Right ventricle myocardium superior (tissue), 1 donor: ENCODE measurements at places on chromosomes 7 and 10. TPM values are rescaled to one million over a fixed set of nuclear protein-coding genes. Genes with fewer than 3 reads are reported as not detected.
A peak's percentile ranks its signal among the peaks of the same experiment; 100 is the strongest.

DNA sequence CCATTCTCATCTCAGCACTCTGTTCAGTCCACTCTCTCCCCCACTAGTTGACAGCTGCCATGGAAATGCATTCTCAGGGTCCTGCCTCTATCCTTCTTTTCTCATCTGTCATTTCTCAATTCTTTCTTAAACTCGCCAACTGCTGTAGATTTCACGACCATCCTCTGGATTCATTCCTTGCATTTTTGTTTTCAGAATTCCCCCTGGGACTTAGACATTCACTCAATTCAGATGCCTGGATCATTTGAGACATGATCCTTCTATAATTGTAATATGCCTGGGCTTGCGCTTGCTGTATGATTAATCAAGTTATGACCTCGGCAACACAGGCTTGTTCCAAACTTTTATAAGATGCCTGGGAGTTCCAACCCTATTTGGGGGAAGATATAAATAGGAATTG lies 104.5 kb downstream of the RAB11FIP2 start:
- no peak for DNase-seq

DNA sequence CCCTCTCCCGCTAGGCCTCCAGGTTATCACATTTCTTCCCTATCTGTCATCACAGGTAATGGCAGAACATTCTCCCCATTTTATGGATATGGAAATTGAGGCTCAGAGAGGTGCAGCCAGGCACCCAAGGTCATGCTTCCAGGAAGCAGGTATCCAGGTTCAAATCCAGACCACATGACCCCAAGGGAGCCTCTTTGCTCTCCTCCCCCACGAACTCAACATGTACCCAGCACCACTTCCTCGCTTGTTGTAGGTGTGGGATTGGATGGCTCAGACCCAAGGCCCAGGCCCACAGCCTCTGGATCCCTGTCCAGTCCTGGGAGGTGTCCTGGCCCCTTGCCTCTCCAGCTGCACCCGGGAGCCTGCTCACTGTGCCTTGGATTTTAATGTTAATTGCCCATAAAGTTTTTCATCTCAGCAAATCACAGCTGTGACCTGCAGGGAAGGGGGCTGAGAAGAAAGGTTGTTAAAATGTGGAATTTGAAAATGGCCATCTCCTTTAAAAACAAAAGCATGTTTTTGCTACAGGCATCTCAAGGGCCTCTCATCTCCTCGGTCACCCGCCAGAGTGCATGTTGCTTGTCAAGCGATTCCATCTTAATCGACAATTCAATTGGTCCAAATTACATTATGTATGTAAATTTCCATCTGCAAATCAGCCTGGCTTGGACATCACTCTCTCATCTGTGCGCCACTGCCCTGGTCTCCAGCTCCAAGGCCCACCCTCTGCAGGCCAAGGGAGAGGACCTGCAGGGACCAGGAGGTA lies 205.4 kb upstream of the ZMIZ1 start:
- DNase-seq, result no peak

- no peak for DNase-seq
These were observed 47.0 kb downstream of the CDH23 start for GRCh38 chr10:71443676-71444075.

DNA sequence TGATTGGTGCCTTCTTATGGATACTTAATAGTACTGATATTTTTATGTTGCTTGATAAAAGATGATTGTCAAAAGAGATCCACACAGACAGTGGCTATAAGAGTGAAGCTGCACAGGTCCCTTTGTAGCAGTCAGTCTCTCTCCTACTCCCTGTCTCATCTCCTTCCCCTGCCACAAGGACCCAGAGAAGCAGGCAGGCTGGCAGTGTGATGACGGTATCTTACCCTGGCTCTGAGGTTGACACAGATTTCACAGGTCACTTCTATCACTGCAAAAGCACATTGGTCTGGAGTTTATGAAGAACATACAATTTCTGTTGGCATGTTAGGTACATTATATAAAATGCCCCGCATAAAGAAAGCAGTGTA lies 64.4 kb upstream of the AHR start:
- no peak for DNase-seq

- DNase-seq, result no peak
These were observed 13.7 kb upstream of the GFRA1 start for GRCh38 chr10:116286626-116287200.

DNA sequence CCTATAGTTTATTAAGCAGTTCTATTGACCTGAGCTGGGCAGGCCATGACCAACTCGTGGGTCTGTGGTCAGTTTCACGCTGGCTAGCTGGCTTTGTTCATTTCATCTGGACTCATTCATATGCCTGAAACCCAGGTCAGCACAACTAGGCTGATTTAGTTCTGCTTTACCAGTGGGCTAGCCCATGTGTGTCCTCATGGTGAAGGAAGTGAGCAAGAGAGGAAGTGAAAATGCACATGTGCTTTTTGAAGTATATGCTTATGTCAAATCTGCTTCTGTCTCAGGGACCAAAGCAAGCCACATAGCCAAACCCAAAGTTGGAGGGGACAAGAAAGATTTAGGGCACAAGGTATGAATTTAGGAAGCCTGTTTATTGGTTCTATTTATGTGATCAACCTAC lies 154.5 kb downstream of the RNF133 start:
- no peak for DNase-seq

DNA sequence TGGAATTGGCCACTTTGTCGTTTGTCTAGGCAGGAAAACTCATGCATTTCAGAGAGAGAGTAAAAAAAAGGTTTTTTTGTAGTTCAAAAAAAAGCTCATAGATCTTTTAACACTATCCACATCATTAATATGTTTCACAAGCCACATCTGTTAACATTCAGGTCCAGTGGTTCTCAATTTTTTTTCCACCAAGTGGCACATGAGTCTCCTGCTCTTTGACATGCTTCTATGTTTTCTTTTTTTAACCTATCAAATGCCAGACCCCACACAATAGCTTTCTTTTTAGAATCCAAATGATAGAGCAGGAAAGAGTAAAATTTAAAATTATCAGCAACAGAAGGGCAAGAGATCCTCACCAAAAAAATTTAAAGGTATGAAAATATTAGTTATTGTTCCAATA lies 20.3 kb downstream of the NOD1 start:
- DNase-seq, result no peak

- no peak for DNase-seq
These were observed 13.8 kb downstream of the SUFU start for GRCh38 chr10:102517553-102517952.

GRCh38 chr7:48141521-48141920 lies 29.7 kb upstream of the ABCA13 start:
- no peak for DNase-seq

- no peak for DNase-seq
These were observed 24.2 kb downstream of the IFIT3 start for GRCh38 chr10:89351780-89352597.

GRCh38 chr10:75358132-75358531 lies 43.4 kb downstream of the ZNF503 start:
- DNase-seq, result no peak

DNA sequence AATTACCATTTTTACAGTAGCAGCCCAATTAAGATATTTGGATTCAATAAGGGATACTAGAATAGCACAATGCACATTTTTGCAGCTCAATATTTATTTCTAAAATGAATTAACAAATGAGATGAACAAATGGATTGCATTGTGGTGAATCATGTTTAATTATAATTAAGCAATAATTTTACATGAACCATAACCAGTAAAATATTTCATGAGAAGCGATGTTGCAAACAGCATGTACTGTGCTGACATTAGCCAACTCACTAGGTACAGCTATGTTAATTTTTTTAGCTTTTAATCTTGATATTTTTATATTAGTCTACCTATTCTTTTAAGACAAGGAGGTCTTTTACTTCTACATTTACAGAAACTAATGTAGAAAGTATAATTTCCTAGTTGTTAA lies 399.1 kb upstream of the AKR1E2 start:
- no peak for DNase-seq

DNA sequence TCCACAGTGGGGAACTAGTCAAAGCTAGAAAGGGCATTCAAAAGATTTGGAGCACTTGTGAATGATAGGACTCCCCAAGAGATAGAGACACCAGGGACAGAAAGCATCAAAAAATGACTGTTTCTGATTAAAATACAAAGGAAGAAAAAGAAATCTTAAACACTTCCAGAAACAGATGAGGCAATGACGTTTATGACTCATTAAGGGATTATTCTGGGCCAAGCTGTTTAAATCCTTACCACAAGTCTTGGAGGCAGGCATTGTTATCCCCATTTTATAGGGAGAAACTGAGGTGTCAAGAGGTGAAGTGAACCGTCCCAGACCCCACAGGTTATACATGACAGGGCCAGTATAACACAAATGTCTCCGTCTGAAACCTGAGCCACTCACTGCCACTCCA lies 68.3 kb upstream of the AMPH start:
- no peak for DNase-seq

- DNase-seq, result no peak
These were observed 1.1 kb upstream of the CDH23 start for GRCh38 chr10:71395621-71396020.

DNA sequence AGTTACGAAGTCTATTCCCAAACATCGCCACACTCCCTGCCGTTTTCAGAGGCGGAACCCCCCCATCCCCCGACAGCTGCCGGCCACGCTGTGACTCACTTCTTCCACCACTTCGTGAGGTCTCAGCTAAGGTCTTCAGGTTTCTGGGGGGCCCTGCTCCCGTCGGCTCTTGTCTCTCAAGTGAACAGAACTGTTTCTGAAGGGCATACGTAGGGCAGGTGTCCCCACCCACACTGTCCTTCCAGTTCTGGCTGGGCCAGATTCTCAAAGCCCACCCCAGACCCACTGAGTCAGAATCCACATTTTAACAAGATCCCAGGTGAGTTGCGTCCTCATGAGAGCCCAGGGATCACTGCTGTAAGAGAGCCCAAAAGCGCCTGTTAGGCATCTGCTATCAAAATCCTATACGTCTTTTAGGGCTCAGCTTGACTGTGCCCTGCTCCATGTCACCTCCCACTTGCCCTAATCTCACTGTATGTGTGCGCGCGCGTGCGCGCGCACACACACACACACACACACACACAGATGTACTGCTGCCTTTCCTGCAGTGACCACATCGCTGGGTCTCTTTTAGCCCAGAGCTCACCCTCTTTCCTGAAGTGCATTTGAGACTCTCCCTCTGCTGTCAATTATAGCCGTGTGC lies 78.8 kb downstream of the PROSER2 start:
- no peak for DNase-seq

DNA sequence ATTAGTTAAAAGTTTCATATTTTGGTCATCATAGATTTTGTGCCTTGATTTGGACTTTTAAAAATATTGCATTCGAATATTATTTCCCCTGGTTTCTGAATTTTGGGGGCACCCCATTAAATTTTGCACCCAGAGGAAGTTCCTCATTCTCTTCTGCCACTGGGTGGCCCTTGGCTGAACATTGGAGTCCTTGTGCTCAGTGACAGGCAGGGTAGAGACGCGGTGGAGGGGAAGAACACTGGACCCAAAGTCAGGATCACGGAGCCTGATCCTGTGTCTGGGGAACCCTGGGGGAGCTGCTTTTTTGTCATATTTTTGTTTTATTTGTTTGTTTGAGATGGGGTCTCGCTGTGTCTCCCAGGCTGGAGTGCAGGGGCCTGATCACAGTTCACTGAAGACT lies 74.7 kb downstream of the MKI67 start:
- no peak for DNase-seq

GRCh38 chr7:100965723-100966541 lies 3.4 kb upstream of the MUC12 start:
- DNase-seq, result peak; percentile 77

DNA sequence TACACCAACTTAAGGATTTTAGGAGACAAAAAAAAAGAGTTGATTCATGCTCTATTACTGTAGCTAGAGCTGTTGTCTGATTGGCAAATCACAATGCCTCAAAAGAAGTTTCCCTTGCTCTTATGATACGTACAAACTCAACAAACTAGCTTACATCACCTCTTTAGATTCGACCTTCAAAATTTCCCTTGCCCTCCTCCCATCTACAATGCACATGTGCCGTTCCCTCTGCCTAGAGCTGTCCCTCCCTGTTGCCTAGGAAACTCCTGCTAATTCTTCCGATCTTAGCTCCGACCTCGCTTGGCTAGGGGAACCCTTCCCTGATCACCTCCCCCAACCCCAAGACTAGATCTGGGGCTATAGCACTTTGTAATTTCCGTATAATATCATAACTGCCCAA lies 55.4 kb downstream of the MAP3K8 start:
- DNase-seq, result no peak

- DNase-seq, result no peak
These were observed 641.0 kb upstream of the NRP1 start for GRCh38 chr10:33975481-33975880.

GRCh38 chr7:80346704-80347103 lies 165.2 kb downstream of the GNAT3 start:
- DNase-seq, result no peak

GRCh38 chr7:158919686-158920085 lies 63.3 kb downstream of the DYNC2I1 start:
- DNase-seq, result no peak

The ADRA2A gene
- total RNA-seq, result 0.67 TPM

The HABP2 gene
- 0.24 TPM for total RNA-seq

The HMX2 gene
- not detected for total RNA-seq

The TBC1D12 gene
- total RNA-seq, result 4.4 TPM

The CLRN3 gene
- total RNA-seq, result not detected

The COL13A1 gene
- total RNA-seq, result 0.89 TPM

The GLI3 gene
- 3.3 TPM for total RNA-seq

The STRIP2 gene
- 16.2 TPM for total RNA-seq

The AGBL3 gene
- total RNA-seq, result 1.2 TPM

The PHYHIPL gene
- total RNA-seq, result not detected

The STOX1 gene
- total RNA-seq, result 0.38 TPM

The NEUROG3 gene
- total RNA-seq, result not detected
